ENCODE measurements at places on chromosomes 6 and 20.

- peak; percentile 35 for DNase-seq
These were observed 48.7 kb upstream of the RSPO3 start for GRCh38 chr6:127069659-127070279.

GRCh38 chr6:113416170-113416569, 441.0 kb upstream of the MARCKS start:
- DNase-seq: peak; percentile 82

GRCh38 chr6:37474316-37474715, 25.4 kb downstream of the CCDC167 start:
- DNase-seq: no peak

- DNase-seq: no peak
These were observed 12.9 kb downstream of the BEND3 start for GRCh38 chr6:107102414-107102805.

Data from fibroblast of skin of back (primary cell).